ENCODE measurements at places on chromosomes 3 and 15. TPM values are rescaled to one million over a fixed set of nuclear protein-coding genes. Genes with fewer than 3 reads are reported as not detected.

DNA sequence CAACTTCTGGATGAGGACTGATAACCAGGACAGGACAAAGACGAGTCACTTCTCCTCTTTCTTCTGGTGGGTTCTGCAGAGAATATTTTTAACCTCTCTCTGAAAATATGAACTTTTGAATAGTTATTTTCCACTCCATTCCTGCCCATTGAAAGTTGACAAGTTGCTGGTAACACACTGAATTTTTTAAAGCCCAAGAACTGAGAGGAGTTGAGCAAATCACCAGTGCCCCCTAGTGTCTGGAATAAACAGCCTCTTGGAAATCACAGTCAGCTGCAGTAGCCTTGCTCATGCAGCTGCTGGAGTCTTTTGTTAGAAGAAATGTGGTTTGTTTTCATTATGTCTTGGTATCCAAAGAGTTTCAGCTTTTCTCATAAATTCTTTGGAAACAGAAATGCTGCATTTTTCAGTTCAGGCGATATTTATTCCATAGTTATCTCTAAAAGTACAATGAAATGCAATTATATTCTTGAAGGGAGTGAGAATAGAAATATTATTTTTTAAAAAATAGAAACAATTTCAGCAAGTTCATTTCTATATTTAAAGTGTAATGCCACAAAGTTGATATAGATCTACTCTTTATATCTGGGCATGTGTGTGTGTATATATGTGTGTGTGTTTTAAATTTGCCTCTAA, 741.0 kb upstream of the CBLB start:
- peak; percentile 63 for DNase-seq

GRCh38 chr15:75349851-75350588, 3.2 kb downstream of the NEIL1 start:
- DNase-seq = no peak

- DNase-seq = no peak
These were observed 104.7 kb downstream of the UNC13C start for GRCh38 chr15:54082836-54083492.

DNA sequence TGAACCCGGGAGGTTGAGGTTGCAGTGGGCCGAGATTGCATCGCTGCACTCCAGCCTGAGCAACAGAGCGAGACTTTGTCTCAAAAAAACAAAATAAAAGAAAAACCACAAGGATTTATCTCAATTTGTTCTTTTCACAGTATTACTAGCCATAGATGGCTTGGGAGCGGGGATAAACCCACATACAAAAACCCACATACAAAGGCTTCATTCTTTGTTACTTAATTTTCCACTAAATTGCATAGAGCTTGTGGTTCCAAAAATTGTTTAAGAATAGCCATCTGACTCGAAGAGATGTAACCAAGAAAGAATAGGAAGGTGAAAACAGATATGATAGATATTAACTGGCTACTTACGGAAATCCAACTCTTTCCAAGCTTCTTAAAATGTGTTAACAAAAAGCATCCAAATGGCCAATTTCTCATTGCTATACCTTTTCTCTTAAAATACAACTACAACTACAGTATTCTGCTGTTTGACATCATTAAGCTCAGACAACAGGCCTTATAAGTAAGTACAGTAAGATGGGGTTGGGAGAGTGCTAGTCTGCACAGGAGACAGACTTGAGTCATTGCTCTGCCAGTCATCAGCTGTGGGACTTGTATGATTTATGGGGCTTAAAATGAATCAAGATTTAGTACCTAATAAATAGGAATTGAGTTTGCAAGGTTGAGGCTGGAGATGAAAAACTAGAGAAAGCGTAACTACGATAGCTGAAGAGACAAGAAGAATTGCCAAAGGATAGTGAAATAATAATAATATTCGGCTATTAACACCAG, 96.6 kb upstream of the PLXND1 start:
- DNase-seq = no peak

DNA sequence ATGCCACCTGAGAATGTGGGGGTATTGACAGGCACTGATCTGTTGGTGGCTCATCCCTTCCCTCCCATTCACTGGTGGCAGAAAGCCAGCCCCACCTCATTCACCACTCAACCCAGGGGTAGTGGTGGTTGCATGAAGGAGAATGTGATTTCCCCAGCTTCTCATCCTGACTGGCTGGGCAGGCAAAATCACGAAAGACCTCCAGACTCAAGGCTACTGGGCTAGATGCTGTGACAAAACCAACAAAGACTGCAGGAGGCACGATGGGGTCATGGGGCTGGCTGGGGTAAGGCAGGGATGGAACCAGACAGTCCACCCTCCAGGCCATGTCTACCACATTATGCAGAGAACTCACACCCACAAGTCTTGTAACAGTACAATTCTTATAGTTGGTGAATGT, 33.9 kb downstream of the FSTL1 start:
- DNase-seq = no peak

DNA sequence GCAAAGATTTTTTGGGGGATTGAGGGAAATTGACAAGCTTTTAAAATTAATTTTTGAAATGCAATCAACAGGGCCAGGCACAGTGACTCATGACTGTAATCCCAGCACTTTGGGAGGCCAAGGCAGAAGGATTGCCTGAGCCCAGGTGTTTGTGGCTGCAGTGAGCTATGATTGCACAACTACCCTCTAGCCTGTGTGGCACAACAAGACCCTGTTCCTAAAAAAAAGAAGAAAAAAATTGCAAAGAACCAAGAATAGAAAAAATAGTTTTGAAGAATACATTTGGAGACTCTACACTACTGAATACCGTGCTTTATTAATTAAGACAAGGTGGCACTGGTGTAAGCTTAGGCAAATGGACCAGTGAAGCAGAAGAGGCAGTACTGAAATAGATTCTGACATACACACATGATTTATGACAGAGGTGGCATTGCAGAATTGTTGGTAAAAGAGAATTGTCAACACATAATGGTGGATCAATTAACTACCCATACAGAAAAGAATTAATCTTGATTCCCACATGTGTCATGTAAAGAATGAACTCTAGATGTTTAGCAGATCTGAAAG, 443.3 kb upstream of the ATP11B start:
- no peak for DNase-seq

GRCh38 chr3:125587039-125587648, 8.2 kb downstream of the OSBPL11 start:
- DNase-seq = no peak

DNA sequence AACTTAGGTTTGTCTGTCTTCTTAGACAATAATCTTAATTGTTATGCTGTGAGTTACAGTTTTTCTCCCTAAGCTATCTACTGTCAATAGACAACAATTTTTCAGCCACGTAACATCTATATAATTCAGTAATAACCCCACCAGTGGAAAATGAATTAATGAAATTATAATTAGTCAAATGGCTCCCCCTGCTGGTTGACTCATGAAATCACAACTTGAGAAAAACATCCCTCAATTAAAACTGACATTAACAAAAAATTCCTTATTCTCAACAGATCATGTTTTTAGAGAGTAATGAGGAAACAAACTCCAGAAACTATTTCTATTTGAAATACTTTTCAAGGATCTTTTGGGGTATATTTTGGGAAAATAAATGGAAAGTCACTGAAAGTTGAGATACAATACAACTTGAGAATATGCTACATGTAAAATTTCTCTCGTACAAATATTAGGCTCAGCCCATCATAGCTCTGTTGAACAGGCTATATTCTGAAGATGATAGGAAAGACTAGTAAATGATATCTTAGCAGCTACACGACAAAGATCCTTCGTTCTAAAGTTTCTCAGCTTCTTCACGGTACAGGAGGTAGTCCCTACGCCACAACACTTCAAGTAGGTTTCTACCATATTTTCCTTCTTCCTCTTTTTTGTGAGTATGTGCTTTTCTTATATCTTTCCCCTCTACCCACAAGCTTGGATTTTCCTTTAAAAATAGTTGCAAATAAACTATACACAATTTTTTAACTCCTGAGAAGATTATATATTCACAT, 20.7 kb downstream of the PPP1R2 start:
- DNase-seq = no peak

DNA sequence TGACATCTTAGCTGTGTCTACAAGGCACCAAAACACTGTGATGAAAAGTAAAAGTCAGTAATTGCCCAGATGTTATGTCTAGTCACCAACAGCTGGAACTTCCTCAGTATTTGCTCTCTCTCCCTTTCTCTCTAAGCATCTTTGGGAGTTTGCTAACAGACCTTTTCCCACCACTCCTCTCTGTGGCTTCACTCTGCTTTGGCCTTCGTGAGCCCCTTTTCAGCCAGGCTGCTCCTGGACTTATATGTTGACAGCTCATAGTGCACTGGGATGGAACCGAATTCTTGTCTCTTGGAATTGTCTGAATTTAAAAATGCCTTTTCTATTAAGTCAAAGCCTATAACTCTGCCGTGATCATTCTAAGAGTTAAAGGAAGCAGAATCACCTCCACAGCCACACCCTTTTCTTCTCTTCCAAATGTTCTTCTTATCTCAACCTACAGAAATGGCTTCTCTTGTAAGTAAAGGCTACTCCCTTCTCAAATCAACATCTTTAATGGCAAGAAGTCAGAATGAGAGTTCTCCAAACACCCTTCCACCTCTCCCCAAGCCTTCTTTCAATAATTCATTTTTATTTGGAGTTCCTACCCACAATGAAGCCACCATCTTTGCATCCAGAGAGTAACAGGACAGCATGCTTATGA, 17.2 kb upstream of the FOXP1 start:
- no peak for DNase-seq

- DNase-seq = no peak
These were observed 41.2 kb upstream of the UBE2Q2 start for GRCh38 chr15:75801859-75802593.

- peak; percentile 96 for DNase-seq
These were observed 89.7 kb downstream of the LIPC start for GRCh38 chr15:58521293-58521991.

- DNase-seq = no peak
These were observed 37.1 kb downstream of the ATP6V1A start for GRCh38 chr3:113783980-113784379.

- no peak for DNase-seq
These were observed 28.0 kb upstream of the SUCNR1 start for GRCh38 chr3:151845306-151845905.

IMPDH2 gene
- 127 TPM for total RNA-seq

PAK2 gene
- 50.6 TPM for total RNA-seq

GHSR gene
- total RNA-seq = not detected

ISG20 gene
- 36.0 TPM for total RNA-seq

TICRR gene
- total RNA-seq = 1.7 TPM

GOLGA6L7 gene
- not detected for total RNA-seq

KNL1 gene
- total RNA-seq = 3.8 TPM

POPDC2 gene
- 1.0 TPM for total RNA-seq

CLDN1 gene
- 305 TPM for total RNA-seq

Measured in kidney epithelial cell (primary cell).